ENCODE measurements at places on chromosomes 6 and 20.

DNA sequence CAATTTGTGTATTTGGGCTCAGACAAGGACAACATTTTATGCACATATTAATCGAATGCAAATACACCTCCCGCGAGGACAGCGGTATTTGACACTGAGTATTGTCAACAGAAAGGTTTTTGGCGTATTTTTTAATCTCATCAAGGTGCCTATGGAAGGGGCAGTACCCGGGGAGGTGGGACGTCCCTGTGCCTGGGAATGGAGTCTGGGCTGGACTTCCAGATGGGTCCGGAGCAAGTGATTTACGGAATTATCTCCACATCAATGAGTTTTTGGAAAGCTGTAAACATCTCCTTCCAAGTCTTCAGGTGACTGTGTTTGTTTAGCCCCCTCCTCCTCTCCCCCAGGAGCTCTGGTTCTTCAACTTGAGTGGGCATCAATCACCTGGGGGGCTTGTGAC lies 39.8 kb downstream of the PRR18 start:
- no peak for DNase-seq

- DNase-seq: no peak
Observed at GRCh38 chr20:54291339-54292010, 83.6 kb downstream of the PFDN4 start.

GRCh38 chr6:107786709-107787588 lies 37.2 kb downstream of the SCML4 start:
- no peak for DNase-seq

DNA sequence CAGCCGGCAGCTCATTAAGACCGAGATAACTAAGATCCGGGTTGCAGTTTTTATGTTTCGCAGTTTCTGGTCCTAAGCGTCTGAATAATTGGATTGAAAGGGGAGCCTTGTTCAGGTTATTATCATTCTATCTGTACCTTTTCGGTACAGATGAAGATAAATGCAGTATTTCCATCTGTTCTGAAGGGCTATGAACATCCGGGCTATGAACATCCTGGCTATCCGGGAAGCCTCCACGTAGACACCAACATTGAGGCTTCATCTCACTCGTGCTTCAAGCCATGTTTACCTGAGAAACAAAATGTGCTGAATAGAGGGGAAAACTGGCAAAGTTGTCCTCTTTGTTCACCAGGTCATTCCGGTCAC lies 399 bp upstream of the REPS1 start:
- DNase-seq: peak; percentile 42

GRCh38 chr20:41632896-41633295 lies 14.7 kb upstream of the CHD6 start:
- DNase-seq: peak; percentile 87

DNA sequence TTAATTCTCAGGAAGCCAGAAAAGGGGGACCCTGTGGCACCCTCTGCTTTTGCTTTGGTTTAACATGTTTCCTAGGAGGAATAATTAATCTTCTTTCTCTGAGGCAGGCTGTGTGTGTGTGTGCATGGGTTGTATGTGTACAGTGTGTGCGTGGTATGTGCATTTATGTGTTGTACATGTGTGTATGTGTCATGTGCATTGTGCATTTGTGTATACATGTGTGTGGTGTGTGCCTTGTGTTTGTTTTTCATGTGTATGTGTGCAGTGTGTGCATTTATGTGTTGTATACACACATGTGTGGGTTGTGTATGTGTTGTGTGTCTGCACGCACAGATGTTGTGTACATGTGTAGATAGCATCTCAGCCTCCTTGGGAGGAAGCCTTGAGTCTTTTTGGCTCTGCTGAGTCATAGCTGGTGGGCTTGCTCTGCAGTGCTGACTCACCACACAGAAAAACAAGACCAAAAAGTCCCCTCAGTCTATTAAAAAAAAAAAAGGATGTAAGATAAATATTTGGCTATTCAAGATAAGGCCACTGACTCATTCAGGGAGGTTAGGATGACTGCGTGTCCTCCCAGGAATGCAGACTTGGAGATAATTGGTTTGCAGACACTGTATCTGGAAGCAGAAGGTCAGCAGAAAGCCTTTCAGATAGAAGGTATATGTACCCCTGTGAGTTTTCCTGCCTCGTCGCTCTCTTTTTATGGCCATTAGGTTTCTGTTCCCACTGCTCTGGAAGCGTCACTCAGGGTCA lies 58.6 kb downstream of the SYNJ2 start:
- peak; percentile 99 for DNase-seq

DNA sequence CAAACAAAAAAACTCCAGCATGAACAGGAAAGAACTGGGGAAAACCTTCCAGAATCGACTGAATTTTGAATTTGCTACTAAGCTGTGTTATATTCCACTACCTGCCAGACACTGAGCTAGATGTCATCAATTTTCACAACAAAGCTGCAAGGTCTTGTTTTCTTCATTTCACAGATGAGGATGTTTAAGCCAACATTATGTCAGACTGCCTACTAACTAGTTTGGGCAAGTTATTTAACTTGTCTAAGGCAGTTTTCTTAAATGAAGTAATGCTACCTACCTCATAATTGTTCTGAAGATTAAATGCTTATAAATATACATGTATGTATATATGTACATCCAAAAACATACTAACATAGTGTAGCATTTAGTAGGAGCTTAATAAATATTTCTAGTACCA lies 144.4 kb downstream of the MMS22L start:
- DNase-seq: no peak

- DNase-seq: peak; percentile 57
Observed at GRCh38 chr6:53898026-53898795, 103.4 kb downstream of the LRRC1 start.

DNA sequence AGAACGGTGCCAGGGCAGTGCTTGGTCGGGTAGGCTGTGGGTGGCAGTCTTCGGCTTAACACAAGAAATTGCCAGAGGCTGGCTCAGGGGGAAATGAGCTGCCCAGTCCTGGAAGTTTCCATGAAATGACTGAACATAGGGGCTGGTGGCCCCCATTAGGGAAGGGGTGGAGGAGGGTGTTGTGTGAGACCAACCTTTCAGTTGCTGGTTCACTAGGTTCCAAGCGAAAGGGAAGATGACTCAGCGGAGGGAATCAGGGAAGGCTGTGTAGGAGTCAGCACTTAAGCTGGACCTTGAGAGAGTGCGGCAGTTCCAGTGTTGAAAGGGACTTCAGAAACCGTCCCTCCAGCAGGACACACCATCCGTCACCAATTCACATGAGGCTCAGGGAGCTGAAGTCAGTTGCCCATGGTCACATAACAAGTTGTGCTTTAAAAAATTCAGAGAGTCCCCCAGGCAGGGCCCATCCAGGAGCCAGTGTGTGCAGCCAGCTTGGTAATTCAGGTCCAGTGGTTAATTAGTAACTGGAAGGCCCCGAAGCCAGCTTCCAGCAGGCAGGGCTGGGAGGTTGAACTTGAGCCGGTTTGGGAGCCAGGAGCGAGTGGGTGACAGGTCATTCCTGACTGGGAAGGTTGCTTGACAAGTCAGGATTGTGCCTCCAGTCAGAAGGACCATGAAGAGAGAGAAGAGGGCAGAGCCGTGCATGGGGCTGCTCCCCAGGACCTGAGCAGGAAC lies at the start of gene SGK2:
Gene SGK2, plus strand, starts transcription at position 616 of the 735 bp plus-strand sequence. CDS start 7,469 bp downstream, outside the sequence.
- DNase-seq: peak; percentile 63

DNA sequence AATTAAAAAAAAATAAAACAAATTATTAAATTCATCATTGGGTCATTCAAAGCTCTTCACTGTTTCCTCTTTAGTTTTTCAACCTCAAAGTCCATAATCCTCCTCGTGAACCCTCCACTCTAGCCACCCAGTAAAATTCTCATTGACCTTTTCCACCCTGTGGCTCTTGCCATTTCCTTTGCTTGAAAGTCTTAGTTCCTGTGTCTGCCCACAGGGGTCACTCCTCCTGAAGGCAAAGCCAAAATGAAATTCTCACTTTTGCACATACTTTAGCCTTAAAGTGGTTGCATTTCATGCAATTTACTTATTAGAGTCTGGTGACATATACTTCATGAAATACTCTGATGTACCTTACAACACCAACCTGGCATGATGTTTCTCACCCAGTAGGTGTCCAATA lies 263.7 kb downstream of the BMP2 start:
- DNase-seq: no peak

GRCh38 chr6:143964674-143965081 lies 43.4 kb downstream of the PLAGL1 start:
- no peak for DNase-seq

GRCh38 chr20:7693761-7694160 lies 246.5 kb downstream of the HAO1 start:
- peak; percentile 15 for DNase-seq

DNA sequence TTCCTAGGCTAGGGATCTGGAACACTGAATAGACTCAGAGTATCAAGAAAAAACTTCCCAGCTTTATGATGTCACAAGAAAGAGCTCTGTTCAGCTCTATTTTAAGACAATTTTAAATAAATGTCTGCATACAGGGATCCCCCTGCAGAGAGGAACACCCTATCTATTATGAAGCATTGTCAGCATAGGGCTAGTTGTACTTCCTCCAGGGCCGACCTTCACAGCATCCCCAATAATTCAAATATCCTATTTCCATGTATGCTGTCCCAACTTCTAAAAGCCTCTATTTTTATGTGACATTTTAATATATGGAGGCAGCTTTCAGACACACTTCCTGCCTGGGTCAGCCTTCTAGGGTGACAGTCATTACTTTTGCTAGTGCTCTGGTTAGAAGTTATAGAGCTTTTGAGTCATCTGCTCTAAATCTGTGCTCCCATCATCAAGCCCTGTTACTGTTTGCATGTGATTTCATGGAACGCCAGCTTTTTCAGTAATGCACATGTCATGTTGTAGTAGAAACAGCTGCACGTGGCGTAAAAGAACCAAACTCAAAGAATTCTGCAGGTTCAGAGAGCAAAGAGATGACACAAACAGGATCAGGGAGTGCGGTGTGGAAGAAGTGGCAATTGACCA lies 189.2 kb downstream of the ADGB start:
- peak; percentile 18 for DNase-seq

DNA sequence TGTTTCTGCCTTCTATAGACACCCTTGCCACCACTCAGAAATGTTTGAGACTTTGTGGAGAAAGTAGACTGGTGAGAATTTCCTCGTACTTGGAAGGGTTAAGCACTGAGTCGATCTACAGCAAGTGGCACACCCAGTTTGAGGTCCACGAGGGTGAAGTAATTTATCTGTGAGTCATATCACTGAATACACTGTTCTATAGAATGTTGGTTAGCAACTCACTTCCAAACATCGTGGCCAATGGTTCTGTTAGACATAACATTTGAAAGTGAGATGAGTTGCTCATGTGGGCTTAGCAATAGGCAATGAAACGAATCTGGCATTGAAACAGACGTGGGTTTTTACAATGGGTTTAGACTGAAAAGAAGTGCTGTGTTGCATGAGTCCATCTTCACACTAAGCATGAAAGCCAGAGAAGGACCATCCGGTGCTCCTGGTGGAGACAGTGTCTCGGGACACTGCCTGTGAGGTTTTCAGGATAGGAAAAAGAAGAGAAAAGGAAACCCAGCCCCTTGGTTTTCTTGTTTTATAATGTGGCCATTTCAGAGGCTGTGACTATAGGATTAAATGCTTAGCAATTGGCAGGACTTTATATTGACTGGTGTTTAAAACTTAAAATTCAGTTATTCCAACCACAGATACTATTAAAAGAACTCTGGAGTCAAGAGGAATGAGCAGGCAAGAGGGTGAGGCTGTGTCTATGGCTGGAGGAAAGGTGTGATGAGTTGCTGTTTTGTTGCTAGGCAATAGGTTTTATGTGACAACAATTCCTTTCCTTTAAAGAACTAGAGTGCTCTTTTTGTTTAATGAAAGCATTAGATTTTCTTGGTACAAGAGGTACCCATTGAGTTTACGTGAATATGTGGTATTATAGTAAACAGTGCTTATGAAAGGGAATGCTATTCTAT lies 31.0 kb upstream of the EZR start:
- DNase-seq: peak; percentile 95

- peak; percentile 78 for DNase-seq
Observed at GRCh38 chr6:3383525-3383924, 73.3 kb downstream of the SLC22A23 start.

DNA sequence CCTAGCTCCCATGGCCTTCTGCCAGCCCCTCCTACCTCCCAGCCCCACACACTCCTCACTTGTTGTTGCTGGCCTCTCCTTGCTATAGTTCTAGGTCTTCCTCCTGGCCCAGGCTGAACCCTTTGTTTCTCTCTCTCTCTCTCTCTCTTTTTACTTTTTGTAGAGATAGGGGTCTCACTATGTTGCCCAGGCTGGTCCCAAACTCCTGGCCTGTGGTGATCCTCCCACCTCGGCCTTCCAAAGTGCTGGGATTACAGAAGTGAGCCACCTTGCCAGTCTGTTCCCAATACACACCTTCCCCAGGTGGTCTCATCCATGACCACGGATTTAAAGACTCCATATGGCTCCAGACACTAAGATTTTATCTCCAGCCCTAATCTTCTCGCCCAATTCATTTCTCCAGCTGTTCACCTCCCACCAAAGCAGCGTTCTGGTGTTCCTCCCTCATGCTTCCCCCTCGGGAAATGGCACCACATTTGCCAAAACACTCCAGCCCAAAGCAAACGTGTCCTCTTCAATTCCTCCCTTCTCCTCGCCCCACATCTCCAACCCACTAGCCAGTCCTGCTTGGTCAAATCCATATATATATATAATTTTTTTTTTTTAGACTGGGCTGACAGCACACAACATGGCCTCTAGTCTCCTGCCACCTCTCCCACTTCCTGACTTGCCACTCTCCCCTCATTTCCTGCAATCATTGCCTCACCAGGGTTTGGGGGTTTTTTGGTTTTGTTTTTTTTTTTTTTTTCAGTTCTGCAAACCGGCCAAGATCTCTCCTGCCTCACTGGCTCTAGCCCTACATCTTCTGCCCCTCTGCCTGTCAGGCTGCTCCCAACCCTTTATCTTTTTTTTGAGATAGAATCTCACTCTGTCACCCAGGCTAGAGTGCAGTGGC lies 104.4 kb downstream of the NCR2 start:
- DNase-seq: no peak

GRCh38 chr20:11755071-11755841 lies 162.4 kb upstream of the BTBD3 start:
- peak; percentile 8 for DNase-seq

- no peak for DNase-seq
Observed at GRCh38 chr20:54984104-54984448, 508.7 kb downstream of the DOK5 start.

DNA sequence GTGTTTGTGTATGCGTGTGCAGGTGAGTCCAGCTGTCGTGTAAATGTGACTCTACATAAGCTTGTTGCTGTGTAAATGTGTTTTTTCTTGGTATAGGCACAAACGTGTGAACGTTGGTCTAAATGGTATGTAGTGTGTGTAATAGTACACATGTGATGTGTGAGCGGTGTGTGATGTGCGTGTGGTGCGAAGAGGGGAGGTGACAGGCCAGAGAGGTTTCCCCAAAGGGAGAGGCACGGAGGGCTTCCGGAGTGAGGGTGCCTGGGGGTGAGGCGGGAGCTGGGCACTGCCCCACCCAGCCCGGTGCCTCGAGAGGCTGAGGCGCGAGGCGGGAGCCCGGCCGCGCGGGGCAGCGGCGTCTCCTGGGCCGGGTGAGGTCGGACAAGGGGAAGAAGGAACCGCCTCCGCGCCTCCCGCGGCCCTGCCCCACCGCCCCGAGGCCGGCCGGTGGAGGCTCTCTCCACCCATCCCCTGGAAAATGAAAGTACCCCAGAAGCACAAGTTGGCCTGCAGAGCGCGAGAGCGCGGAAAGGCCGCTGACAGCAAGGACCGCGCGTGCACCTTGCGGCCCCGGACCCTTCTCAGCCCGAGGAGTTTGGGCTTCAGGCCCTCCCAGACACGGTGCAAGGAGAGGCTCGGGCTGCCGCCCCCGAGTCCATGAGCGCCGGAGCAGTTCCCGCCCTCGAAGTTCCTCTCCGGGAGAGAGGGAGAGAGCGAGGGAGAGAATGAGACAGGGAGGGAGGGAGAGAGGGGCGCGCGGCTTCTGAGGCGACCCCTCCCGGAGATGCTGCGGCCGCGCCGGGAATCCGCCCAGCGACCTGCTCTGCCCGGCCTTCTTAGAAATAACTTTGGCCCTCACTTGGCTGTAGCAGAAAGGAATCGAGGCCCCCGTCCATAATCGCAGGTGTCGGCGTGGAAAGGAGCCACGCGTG lies 43.2 kb upstream of the OSTM1 start:
- DNase-seq: peak; percentile 17

Data from fibroblast of mammary gland (primary cell).